ENCODE measurements at places on chromosomes 11 and 22.

DNA sequence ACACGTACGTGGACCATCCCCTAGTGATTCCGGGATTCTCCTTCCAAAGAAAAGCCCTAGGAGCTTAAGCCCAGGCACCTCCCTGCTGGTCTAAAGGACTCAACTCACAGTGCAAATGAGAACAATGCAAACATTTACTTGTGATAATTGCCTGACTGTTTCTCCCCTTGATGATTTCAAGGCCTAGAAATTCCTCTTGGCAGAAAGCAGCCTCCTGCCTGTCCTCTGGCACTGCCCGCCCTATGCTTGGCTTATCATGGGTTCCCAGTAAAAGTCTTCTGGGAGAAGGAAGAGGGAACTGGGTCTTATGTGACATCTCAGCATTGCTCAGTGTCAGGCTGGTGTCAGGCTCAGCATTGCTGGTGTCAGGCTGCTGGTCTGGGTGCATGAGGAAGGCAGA, 351.8 kb downstream of the SHANK2 start:
- DNase-seq: no peak

DNA sequence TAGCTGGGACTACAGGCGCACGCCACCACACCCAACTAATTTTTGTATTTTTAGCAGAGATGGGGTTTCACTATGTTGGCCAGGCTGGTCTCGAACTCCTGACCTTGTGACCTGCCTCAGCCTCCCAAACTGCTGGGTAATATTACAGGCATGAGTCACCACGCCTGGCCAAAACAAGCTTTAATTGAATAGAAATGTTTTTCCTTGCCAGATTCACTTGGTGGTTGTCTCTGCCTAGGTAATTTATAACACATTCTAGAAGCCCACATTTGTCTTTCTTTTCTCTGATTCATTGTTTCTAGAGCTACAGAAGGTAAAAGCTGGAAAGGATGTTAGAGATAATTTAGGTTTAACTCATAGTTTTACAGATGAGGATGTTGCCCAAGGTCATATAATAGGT, 41.3 kb downstream of the CECR2 start:
- DNase-seq: no peak

- DNase-seq: peak; percentile 75
Observed at GRCh38 chr22:30634471-30635233, 929 bp upstream of the SLC35E4 start.

- DNase-seq: no peak
Observed at GRCh38 chr22:27463121-27463660, 338.4 kb downstream of the MN1 start.

GRCh38 chr22:36510966-36511881, 4.4 kb upstream of the FOXRED2 start:
- DNase-seq: no peak

GRCh38 chr11:68327586-68328370, 15.4 kb downstream of the LRP5 start:
- no peak for DNase-seq

DNA sequence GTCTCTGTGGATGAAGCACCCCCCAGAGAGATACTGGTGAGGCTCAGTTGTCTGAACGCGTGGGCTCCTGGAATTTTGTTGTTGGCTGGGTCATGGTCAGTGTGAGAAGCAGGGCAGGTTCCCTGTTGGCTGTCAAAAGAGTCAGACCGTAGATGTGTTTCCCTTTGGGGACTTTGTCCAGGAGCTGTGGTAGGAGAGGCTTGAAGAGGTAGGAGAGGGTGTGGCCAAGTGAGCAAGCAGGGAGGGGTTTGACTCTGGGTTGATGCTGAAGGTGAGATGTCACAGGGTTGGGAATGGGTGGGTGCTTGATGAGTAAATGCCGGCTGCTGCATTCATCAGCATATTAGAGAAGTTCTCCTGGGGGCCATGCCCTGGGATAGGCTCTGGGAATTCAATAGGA, 803.2 kb downstream of the TBC1D22A start:
- DNase-seq: no peak

DNA sequence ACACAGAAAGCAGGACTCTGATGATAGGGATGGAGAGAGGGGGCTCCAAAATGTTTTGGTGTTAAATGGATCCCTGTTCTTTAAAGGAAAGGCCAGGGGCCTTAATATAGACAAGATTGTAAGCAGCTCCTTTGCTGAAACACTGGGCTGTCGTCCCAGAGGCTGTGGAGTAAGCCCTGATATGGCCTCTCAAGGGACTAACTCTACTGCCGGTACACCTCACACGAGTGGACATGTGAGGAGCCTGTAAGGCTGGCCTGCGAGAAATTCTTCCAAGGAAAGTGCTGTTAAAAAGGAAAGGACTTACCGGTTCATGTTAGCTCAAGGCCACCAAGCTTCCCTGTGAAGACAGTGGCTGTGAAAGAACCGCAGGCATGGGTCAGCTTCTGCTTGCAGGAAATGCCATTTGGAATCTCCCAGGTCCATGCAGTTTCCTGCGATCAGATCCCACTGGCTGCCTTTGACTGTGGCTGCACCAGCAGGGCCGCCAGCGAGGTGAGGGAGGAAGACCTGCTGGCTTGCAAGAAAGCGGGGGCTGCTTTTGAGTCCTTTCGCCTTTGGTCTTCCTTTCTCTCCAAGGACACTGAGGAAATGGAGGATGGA, 106.6 kb downstream of the PRR5L start:
- no peak for DNase-seq

- DNase-seq: no peak
Observed at GRCh38 chr22:38505541-38506117, 482 bp downstream of the DDX17 start.

DNA sequence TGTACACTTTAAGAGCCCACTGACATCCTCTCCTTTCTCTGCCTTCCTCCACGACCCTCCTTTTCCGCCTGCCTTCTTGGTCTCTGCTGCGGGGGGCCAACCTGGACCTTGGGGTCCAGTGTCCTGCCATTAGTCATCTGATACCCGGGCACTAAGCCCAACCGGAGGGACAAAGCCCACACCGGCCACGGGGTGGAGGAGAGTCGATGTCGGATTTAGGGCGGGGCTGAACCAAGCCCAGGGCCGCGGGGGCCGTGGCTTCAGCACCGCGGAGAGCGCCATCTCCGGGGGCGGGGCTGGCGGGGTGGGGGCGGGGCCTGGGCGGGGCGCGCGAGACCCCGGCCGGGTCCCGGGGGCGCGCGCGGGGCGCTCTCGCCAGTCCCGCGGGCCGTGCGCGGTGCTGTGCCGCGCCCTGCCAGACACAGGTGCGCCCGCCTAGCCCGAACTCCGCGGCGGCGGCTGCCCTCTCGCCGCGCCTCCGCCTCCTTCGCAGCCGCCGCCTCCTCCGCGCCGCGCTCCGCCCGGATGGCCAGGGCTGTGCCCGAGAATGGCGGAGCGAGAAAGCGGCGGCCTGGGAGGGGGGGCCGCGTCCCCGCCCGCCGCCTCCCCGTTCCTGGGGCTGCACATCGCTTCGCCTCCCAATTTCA, at the start of gene MAPK8IP1:
Gene MAPK8IP1, plus strand, starts transcription at position 378 of the 647 bp plus-strand sequence. Its CDS starts 170 bp downstream, at position 548.
- no peak for DNase-seq

- no peak for DNase-seq
Observed at GRCh38 chr22:37230673-37231405, 13.2 kb downstream of the RAC2 start.

- DNase-seq: no peak
Observed at GRCh38 chr11:44818110-44818509, 91.3 kb downstream of the TSPAN18 start.

GRCh38 chr11:127390465-127390864, 389.9 kb upstream of the KIRREL3 start:
- DNase-seq: no peak

DNA sequence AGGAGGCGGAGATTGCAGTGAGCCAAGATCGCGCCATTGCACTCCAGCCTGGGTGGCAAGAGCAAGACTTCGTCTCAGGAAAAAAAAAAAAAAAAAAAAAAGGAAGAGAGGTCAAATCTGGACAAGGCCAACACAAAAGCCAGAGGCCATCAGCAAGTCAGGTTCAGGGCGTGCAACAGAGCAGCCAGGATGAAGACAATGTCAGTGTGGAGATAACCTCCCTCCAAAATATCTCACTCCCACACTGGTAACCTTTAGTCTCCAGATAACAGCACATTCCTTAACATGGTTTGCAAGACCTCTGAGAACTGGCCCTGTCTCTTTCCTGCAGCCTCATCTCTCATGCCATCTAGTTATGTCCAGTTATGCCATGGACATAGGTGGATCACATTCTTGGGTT, 4.7 kb downstream of the CSNK2A3 start:
- DNase-seq: no peak

GRCh38 chr11:74226907-74227306, 55.8 kb downstream of the PPME1 start:
- DNase-seq: no peak

Data from cerebellar nuclear complex (tissue), 1 donor.